Pancreas (tissue), 10 donors: ENCODE measurements at places on chromosomes 4 and X.

GRCh38 chr4:17323554-17324385, 188.1 kb downstream of the QDPR start:
- no peak for DNase-seq

GRCh38 chr4:47752214-47752613, 85.7 kb downstream of the CORIN start:
- DNase-seq = no peak

GRCh38 chr4:21768349-21769310, 179.9 kb downstream of the KCNIP4 start:
- no peak for DNase-seq

GRCh38 chrX:118698516-118699170, 28.8 kb upstream of the IL13RA1 start:
- DNase-seq = no peak

- no peak for DNase-seq
Observed at GRCh38 chrX:132837967-132838366, 120.5 kb downstream of the HS6ST2 start.

- no peak for DNase-seq
Observed at GRCh38 chr4:150582146-150582872, at the start of gene MAB21L2. TSS of gene MAB21L2 (plus strand) at chr4:150582151. CDS start at chr4:150583030, 879 bp downstream.

DNA sequence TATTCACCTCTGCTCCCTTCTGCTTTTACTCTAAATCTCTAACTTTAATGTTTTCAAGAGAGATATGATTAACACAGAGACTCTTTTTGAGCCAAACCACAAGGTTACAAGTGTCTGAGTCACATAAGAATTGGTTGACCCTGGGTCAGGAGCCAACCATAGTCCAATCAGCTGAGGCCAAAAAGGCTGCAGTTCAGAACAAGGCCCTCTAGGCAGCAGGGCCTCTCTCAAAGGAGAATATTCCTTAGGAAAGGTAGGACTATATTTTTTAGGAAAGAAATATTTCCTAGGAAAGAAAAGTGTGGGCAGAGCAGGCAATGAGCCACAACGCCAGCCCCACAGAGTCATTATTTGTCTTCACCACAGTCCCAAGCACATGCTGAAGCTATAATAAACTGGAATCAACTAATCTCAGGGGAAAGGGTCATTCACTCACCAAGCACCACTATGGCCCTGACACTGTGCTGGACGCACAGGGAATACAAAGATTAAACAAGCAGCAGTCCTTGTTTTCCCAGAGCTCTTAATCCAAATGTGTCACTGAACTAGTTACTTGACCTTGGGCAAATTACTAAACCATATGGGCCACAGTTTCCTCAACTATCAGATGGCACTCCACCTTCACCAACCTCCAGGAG, 2.2 kb downstream of the ATP8A1 start:
- DNase-seq = peak; percentile 55

GRCh38 chr4:85790582-85790981, 315.6 kb downstream of the ARHGAP24 start:
- no peak for DNase-seq

DNA sequence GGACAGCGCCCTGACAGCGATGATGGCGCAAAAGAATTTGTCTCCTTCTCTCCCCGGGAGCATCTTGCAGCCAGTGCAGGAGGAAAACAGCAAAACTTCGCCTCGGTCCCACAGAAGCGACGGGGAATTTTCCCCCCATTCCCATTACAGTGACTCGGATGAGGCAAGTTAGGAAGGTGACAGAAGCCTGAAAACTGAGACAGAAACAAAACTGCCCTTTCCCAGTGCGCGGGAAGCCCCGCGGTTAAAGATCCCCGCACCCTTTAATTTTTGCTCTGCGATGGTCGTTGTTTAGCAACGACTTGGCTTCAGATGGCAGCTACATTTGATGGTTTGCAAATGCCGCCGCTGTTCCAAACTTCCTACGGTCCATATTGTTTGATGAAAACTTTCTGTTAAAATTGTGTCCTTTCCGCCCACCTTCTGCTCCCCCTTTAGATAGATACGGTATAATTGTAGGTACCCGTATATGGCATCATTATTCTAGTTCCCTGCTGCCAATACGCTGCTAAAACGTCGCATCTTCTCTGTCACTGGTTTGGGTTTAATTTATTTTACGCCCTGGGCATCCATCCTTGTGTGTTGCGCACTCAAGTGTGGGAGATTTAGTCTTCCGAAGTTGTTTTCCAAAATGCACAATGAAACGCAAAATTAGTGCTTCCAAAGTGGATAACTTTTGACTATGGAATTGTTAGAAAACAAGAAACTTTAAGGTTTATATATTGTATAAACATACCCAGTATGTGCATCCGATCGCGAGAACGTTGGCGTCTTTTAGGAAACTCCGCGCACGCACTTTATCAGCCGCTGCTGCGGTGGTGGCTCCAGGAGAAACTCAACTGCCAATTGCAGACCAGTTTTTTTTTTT, 1.5 kb downstream of the ATOH1 start:
- no peak for DNase-seq

DNA sequence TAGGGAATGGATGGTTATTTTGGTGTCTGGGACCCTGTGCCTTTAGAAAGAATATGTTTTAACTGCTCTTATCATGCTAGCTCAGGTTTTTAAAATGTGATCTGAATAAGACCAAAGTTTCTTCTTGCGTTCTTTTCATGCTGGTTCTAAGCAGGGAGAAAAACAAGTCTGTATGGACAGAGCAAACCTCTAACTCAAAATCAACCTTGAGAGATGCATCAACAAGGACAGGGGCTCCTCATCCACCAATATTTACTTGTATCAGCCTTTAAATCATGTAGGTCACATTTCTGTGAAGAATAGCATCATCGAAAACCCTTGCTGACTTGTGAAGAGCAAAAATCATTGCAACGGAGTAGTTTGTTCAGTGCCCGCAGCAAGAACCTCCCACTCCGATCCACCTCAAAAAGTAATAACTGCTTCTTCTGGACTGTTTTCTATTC, 1.2 kb downstream of the ATP10D start:
- no peak for DNase-seq

DNA sequence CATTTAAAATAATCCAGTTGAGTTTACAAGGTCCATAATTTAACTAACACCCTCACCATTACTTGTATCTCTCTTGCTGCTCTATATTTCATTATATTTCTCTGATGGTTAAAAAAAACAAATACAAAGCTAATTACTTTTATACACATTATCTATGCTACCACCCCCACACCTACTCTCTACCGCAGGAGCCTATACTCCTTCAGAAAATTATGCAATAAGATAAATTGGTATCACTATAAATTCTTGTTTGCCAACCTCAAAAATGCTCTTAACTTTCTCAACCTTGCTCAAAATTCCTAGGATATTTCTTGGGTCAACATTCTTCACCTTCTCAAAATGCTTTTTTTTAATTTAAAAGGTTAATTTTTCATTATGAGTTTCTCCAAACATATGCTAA, 282.7 kb downstream of the KCTD8 start:
- DNase-seq = no peak

DNA sequence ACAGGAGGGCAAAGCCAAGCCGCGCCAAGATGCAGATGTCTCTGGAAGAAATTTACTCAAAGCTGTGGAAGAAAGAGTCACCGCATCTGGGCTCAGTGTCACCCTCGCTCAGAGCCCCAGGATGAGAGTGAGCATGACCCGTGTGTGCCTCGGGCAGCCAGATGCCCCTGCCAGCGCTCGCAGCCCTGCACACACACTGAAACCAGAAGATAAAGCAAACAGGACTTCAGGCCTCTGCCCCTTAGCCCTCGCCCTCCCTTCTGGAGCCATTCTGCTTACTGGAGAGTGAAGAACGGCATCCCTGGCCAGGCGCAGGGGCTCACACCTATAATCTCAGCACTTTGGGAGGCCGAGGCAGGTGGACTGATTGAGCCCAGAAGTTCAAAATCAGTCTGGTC, 103.0 kb downstream of the IRF2 start:
- no peak for DNase-seq

GRCh38 chr4:105637408-105638176, 70.9 kb downstream of the INTS12 start:
- peak; percentile 39 for DNase-seq

- DNase-seq = no peak
Observed at GRCh38 chr4:109414938-109415337, 18.7 kb upstream of the SEC24B start.

GRCh38 chr4:73505567-73505966, 24.0 kb downstream of the AFM start:
- no peak for DNase-seq
